ENCODE measurements at places on chromosomes 12 and 14.

GRCh38 chr12:63276537-63277365 lies 125.8 kb upstream of the AVPR1A start:
- no peak for DNase-seq

DNA sequence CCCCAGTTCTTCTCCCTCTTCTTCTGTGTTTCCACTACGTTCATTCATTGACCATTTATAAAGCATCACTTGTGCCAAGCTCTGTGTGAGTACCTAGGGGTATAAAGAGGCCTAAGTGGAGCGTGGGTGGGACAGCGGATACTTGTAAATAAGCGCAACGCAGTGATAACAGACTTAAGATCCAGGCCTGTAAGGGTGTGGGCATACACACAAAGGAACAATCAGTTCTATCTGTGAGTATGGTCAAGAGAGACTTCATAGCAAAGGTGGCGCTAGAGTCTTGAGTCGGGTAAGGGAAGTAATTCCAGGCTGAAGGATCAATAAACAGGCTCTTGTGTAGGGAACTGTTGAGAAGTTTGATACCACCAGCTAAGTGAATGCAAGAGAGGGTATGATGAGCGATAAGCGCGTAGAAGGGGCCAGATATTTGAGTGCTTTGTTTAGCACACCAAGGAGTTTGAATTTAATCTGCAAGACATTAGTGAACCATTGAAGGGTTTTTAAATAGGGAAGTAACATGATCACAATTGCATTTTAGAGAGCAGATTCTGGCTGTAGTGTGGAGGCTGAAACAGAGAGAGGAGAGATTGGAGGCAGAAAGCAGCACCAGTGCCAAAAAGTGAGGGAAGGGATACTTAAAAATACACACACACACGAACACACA lies 1.0 kb upstream of the GXYLT1 start:
- DNase-seq = no peak

GRCh38 chr12:16352481-16352880 lies 5.0 kb downstream of the MGST1 start:
- no peak for DNase-seq

DNA sequence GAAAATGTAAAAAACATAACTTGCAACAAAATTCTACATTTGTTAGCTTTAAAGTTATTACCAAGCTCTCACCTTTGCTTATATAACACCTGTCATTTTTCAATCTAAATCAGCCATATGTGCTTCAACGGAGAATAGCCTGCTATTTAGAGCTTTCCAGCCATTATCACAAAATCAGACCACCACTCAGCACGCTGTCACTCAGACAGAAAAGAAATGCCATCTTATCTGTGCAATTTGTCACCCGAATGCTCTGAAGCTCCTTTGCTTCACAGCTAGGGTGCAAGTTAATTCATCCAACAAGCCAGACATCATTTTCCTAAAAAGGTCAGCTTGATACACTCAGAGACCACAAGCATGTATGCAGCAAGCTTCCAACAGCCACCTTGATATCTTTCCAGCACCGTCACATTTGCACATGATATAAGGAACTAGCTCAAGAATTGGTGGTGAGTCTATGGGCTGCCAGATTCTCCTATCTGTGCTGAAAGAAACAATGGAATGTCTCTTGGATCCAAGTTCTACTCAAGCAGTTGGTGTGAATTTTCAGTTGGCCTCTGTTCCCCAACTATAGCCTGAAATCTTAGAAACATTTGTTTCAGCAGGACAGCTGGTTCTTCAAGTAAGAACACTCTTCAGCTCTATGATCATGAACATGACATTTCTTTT lies 20.0 kb upstream of the IFNG-AS1 start:
- DNase-seq = no peak

DNA sequence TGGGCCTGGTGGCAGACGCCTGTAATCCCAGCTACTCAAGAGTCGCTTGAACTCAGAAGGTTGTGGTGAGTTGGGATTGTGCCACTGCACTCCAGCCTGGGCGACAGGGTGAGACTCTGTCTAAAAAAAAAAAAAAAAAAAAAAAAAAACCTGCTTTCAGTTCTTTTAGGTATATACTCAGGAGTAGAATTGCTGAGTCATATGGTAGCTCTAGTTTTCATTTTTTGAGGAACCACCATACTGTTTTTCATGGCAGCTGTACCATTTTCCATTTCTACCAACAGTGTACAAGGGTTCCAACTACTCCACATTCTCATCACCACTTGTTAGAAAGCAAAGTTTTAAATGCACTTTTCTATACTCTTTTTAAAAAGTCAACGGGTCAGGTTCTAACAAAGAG lies 119.8 kb downstream of the DPF3 start:
- DNase-seq = no peak

DNA sequence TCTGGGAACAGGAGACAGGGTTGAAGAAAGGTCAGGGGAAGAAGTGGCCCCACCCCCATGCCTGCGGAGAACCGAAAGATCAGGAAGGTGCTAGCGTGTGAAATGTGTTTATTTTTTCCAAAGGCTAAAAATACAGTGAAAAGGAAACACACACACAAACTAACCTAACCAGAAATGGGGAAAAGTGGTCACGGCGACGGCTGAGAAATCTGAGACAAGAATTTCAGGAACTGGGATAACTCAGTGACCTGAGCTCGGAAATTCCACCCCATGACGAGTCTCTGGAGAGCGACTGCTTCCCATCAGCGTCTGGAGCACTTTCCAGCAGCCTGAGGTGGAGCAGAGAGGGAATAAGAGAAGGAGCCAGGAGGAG lies 16.6 kb upstream of the RND1 start:
- no peak for DNase-seq

DNA sequence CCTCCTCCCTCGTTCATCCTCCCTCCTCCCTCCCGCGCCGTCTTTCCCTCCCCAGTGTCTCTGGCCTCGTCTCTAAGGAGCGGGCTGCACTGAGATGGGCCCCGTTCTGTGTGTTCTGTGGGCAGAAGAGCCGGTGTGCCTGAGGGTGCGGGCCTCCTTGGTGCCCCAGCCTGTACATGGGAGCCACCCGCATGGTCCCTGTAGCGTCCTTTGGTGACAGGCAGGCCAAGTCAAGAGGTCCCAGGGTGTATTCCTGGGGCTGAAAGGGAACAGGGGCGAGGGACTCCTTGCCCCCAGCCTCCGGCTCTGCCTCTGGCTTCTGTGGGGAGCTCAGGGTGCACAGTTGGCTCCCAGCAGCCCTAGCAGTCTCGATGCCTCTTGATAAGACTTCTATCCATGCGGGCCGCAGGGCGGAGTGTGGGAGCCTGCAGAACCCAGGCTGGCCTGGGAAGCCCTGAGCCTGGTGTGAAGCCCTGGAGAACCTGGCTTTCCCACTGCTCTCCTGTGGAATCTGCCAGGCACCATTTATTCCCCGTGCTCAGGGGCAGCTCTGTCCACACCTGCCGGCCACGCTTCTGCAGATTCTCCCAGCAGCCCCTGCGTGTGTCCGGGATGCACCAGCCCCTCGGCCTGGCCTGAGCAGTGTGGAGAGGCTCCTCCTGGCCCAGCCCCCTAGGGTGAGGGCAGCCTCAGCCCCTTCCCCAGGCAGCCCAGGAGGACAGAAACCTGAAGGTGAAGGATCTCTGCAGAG lies 181.3 kb downstream of the KIF26A start:
- no peak for DNase-seq

- no peak for DNase-seq
Measured at GRCh38 chr14:60840313-60840712, 105.8 kb downstream of the MNAT1 start.

- peak; percentile 62 for DNase-seq
Measured at GRCh38 chr12:108691998-108692808, 39.1 kb downstream of the CORO1C start.

DNA sequence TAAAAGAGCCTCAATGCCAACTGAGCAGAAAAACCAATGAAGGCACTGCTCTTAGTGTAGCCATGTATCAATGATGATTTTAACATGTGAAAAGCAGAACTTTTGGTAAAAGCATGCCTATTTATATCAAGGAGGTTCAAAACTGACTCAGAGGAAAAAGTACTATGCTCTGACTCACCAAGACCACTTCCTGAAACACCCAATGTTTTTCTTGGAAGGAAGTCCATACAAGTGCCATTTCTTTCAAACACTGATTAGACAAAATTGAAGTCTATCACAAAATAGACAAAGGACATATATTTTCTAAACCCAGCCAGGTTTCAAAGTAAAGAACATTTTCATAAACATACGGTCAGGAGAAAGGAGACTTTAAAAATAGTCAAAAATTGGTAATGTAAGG lies 88.6 kb downstream of the EPS8 start:
- DNase-seq = no peak

DNA sequence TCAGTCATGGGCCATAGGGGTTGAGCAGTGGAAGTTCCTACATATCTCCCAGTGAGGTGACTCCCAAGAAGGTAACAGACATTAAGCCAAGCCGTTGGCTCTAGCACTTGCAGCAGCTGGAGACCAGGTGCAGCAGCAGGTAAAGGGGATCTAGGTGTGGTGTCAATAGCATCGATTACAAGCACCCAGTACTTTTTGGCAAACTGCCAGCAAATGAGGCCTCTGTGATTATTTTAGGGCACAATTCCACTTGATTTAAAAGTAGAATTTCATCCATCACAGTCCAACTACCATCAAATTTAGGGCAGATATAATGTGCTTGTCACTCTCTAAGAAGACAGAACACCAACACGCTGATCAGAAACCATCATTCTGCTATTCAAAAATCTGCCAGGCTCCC lies 224.1 kb upstream of the EGLN3 start:
- DNase-seq = no peak

DNA sequence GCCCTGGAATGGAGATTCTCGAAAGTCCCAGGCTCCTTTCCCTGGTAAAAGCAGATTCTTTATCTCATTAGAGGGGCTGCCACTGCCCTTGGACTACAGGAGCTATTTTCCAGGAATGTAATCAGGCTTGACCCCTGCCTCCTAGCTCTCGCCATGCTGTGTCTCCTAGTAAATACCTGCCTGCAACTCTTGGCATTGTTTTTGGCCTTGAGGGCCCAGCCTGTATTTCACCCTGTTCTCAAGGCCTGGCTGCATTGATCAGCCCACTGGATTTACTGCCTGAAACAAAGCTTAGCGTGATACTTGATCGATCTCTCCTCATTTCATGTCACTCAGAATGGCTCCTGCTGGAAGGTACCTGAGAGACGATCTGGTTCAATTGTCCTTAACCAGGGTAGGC lies 273.7 kb downstream of the CACNA1C start:
- DNase-seq = no peak

DNA sequence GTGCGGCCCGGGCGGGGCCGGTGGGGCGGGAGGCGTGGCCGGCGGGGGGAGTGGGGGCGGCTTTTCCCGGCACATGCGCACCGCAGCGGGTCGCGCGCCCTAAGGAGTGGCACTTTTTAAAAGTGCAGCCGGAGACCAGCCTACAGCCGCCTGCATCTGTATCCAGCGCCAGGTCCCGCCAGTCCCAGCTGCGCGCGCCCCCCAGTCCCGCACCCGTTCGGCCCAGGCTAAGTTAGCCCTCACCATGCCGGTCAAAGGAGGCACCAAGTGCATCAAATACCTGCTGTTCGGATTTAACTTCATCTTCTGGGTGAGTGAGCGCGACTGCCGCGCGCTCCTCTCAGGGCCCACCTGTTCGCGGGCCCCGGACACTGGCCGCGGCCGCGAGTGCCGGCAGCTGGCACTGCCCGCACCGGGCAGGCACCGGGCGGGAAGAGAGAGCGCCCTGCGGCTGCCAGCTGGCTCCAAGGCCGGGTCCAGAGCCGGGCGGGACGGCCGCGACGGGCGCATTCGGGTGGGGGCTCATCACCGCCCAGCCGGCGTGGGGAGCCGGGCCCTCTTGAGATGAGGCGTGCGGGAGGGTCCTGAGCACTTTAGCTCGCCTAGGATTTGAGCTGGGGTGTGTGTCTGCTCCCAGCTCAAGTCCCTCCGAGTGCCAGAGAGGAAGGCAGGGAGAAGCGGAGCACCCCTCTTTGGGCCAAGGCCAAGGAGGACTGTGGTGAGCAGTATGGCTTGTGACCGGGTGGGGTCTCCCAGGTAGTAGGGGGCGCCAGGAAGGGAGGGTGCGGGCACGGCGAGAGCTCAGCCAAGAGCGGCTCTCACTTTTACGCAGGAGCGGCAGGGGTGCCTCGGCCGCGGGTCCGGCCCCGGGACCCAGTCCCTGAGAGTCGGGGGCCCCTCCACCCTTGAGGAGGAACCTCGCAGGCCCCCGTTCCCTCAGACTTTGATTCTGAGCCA lies at the start of gene CD9:
Gene CD9 (plus strand): TSS at position 145 of the 957 bp plus-strand sequence. CDS start 100 bp downstream, at position 245.
- DNase-seq = no peak

DNA sequence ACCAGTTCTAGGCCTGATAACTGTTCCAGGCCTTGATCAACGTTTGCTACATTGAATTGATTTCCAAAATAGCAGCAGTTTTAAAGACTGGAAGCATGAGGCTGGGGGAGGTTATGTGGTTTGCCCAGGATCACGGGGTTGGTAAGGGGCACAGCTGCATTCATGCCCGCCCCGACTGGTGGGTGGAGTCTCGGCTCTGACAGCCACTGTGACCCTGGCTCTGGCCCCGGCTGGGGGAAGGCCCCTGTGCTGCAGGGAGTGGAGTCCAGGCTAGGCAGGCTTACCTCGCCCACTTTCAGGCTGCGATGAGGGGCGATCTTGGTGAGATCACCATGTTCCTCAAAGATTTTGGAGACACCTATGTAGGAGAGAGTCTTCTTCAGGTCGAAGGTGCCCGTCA lies 13.3 kb upstream of the SERPINA9 start:
- no peak for DNase-seq

DNA sequence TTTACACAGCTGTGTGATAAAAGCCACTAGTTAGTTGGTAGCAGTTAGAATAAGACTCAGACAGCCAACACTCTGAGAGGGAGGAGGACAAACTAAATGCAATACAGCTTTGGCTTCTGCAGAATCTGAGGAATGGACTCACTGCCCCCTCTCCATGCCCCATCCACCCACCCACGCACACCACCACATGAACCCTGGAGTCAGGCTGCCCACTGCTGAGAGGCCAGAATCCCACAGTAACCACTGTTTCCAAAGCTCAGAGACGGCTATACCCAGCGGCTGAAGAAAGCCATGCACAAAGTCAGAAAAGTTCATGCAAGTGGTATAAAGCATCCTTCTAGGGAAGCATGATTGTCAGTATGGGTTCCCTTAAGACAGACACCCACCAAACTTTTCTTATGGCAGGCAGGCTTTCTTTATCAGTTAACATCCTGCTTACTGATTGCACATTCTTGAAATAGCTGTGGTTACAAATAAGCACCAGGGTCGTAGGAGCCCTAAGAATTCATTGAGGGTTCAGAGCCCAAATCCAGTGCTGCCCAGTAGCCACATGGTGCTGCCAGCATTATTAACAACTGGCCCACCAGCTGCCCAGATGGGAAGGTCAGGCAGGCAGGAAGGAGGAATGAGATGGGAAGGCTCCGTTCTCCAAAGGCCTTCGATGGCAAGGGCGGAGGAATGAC lies 61.5 kb downstream of the NT5DC3 start:
- DNase-seq = no peak

DNA sequence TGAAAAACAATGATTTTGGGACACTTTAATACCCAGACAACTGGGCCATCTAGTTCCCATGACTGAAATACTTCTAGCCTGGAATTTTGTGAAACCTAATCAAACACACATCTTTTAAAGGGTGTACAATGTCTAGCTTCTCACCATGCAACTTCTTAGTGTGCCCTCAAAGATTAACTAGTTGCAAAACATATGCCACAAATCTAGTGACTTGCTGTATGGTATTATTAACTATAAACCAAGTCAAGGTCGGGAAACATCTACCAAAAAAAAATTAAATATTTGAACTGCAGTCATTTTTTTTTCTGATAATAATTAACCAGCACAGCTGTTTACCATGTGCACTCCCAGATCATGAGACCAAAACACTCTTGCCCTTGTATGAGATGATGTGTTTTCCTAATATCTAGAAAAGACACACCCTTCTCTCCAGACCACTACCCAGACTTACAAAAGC lies 171.8 kb upstream of the FOXN3 start:
- DNase-seq = no peak

All from cerebellum (tissue), 4 donors.